ENCODE measurements at places on chromosomes 16 and 17.

GRCh38 chr17:31444026-31444425, 52.6 kb downstream of the RAB11FIP4 start:
- DNase-seq = no peak

DNA sequence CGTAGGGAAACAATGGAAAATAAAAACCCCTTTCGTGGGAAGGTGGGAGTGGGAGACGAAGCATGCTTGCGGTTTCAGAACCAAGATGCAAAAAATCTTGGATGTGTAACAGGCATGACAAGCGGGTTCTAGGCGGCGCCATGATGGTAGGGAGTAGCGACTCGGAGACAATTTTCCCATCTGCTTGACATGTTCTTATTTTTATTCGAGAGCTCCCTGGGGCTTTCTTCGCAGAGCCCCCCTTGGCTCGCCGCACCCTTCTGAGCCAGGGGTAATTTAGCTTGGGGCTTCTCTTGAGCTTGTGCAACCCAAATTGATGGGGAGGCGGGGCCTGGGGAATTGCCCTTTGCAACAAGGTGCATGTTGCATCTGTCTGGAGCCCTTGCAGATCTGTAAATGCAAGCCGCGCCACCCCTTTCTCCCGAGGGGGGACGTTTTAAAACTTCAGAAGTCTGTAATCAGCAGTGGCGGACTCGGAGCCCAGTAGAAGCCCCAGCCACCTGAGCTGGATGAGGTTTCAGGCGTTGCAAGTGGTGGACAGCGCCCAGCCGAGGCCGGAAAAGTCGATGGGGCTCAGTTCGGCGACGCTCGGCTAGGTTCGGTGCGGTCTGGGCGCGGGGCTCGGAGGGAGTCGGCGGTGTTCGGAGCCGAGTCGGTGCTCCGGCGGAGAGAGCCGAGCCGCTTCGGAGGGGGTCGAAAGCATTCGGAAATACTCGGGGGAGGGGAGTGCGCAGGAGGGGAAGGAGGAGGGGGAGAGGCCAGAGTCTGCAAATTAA, 2.9 kb downstream of the GNAO1 start:
- DNase-seq = no peak

GRCh38 chr17:75250009-75250471, 11.4 kb downstream of the GGA3 start:
- DNase-seq = no peak

DNA sequence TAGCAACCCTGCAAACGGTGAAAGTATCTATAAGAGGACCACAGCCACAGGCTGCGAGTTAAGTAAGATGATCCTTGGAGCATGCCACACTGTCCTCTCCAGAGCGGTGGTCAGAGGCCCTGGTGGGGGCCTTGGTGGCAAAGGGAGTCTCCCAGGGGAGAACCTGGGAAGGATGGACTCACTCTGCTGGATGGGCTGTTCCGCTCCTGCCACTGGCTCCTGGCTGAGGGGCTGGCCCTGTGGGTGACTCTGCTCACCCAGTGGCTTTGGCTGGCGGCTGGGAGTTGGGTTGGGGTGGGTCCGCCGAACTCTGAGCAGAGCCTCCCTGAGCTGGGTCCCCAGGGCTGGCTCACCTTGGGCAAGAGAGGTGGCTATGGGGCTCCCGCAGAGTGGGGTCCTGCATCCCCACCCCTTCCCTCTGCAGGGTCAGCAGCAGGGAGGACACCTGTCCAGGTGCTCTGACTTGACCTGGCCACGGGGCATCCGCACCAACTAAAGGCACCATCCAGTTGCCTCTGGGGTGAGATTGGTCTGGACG, 7.3 kb downstream of the CDK5R1 start:
- DNase-seq = no peak

GRCh38 chr16:1706386-1707192, 594 bp downstream of the MAPK8IP3 start:
- DNase-seq = no peak

DNA sequence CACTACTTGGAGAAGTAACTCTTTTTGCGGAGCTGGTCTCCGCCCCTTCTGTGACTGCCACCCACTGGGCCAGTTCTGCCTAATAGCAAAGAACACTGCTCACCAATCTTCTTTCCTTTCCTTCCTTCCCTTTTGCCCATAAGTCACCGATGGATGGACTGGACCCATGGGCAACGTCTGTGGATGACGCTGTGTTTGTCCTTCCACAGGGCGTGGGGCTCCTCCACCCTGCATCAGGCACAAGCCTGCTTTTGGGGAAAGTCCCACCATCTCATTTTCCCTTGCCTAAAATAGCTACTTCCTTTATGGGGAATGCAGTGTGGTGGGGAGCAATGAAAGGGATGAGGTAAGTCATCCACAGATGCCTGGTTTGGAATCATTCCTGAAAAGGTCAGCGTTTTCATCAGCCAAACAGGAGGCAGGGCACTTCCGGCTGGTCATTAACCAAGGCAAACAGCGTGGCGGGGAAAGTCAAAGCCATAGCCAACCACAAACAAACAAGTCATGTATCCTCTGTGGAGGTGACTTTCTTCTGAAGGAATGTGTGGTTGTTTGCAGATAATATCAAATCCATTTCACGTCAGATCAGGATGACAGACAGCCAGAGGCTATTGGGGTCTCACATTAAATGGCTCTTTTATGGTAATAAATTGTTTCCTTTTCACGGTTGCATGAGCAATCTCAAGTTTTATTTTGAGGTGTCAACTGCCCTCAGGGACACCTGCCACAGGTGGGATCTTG, 30.7 kb upstream of the MED9 start:
- no peak for DNase-seq

Data from AML-193 (cell line).